AG09309 (cell line): ENCODE measurements at places on chromosomes 7 and 10.

DNA sequence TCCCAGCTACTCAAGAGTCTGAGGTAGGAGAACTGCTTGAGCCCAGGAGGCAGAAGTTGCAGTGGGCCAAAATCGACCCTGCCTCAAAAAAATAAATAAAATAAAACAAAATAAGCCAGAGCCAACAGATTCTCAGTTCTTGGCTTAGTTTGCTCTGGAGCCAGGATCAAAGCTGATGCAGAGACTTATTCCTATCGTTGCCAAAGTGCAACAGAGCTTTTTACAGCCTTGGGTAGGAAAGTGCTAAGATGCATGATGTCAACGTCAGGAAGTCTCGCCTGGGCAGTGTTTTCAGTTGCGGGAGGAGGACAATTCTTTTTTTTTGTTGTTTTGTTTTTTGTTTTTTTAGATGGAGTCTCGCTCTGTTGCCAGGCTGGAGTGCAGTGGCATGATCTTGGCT is 43.8 kb upstream of the CYTH3 start:
- DNase-seq: no peak

DNA sequence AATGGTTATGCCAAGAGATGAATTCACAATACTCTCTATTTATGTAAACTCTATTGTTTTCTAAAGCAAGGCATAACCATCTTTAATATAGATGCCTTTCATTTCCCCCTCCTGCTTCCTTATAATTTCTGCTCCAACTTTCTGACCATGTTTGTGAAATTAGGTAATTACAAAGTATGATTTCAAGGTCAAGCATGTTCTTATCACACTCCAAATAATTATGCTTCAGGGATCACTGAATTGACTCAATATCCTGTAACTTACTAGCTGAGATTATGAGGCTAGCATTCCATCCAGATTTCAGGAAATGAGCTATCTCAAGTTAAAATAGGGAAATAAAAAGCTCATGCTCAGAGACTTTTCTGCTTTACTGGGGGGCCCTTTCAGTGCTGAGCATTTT is 655.9 kb upstream of the IGFBP3 start:
- DNase-seq: no peak

GRCh38 chr10:128461991-128462390 is 335.8 kb upstream of the MKI67 start:
- no peak for DNase-seq

DNA sequence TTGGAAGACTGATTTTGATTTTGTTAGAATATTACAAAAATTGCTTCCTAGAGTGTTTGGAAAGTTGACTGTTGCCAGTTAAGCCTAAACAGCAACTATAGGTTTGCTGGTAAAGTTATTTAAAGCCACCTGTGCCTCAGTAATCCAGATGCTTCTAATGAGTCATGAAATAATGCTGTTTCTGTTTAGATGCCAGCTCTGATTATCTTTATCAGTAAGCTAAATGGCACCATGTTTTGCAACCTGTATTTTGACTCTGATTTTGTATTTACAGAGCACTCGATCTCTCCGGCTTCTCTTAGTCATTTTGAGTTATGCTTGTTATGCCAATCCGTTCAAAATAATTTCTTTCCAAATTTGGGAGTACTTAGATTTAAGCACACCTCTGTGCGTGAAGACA is 366.1 kb downstream of the EXOC4 start:
- DNase-seq: no peak

GRCh38 chr7:127690337-127690736 is 38.3 kb downstream of the SND1 start:
- DNase-seq: no peak

GRCh38 chr10:84194424-84195043 is at the start of gene CDHR1:
Gene CDHR1 (plus strand): TSS chr10:84194537. CDS start chr10:84194761, 224 bp downstream.
- DNase-seq: no peak

GRCh38 chr7:20385126-20385525 is 54.4 kb downstream of the ITGB8 start:
- DNase-seq: no peak

DNA sequence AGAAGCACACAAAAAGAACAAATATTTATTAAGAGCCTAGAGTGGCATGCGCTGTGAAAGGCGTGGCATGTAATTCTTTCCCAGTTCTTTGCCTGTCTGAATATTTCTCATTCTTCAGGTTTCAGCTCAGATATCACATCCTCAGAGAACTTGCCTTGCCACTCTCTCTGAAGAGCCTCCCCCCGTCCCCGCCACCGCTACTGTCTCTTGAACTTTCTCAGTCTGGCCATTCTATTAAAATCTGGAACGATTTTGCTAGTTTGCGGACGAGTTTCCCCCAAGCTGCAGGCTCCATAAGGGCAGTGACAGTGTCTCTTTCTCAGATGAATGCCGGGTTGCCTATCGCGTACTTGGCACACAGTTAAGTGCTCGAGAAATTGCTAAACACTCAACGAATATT is 787 bp upstream of the PLEKHA1 start:
- no peak for DNase-seq

DNA sequence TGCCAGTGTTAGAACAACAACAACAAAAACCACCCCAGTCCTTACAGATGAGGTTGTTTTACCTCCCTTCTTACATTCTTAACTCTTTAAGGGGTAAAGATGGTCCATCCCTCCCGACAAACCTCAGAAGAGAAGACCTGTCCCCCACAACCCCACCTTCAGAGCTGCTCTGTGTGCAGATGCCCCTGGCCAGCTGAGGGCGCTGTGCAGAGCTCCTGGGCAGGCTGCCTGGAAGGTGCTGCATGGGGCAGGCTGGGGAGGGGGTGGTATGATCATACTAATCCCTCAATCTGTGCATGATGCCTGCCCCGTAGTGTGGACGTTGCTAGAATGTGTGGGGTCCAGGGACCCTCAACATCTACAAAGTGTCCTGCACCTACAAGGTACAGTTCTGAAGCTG is 387.1 kb downstream of the INHBA start:
- no peak for DNase-seq

GRCh38 chr7:49707891-49708290 is 65.5 kb upstream of the VWC2 start:
- DNase-seq: no peak
